ENCODE measurements at places on chromosomes 4 and X.

GRCh38 chr4:82496349-82496748 lies 65.4 kb downstream of the TMEM150C start:
- DNase-seq: no peak

DNA sequence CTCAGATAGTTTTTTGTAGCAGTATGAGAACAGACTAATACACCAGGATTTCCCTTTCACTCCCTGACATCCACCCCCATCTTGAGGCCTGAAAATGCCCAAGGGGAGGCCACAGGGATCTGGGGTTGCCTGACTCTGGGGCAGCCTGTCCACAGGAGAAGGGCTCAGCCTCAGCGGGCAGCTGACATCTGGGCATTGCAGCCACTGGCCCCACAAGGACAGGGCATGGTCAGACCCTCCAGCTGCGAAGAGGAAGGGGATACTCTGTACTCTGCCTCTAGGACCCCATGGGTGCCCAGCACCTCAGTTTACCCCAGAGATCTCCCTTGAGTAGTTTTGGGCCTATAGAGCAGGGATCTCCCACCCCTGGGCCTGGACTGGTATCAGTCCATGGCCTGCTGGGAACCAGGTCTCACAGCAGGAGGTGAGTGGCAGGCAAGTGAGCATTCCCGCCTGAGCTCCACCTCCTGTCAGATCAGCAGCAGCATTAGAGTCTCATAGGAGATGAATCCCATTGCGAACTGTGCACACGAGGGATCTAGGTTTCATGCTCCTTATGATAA lies 138.9 kb downstream of the HMX1 start:
- no peak for DNase-seq

DNA sequence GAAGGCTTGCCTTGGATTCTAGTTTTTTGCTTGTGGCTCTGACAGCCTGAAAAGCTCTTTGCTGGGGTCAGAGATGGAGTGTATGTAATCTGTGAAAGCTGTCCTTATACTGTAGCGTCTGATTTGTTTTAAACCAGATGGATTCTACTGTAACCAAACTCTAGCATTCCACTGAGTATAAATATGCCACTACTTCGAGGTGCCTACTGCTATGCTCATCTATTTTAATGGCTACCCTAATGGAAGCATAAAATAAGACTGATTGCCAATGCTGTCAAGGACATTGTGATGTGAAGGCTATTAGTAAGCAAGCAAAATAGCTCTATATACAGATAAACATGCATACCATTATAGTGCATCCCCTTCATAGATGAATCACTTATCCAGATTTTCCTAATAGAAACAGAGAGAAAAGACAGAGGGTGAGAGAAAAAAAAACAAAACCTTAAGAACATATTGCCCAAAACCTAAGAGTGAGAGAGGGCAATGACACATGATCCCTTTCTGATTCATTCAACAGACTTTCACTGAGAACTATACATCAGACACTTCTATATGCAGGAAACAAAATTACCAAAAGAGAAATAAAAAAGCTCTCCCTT lies 1025.8 kb upstream of the LCORL start:
- no peak for DNase-seq

DNA sequence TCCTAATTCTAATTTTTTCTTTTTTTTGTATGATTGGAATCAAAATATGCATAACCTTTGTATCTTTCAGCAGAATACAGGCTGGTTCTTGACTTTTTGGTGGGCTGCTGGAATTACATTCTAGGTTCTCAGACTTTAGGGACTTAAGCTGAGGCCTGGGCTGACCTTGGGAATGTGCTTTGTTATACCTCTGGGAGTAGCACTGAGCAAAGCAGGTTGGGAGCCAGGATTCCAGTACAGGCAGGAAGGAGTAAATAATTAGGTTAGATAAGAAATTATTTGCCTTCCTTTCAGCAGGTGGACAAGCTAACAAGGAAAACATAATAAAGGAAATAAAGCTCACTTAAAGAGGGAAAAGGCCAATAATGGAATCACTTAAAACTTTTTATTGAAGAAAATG lies 49.9 kb upstream of the SLC4A4 start:
- no peak for DNase-seq

- DNase-seq: no peak
Measured at GRCh38 chr4:1543976-1544375, 137.7 kb upstream of the NKX1-1 start.

DNA sequence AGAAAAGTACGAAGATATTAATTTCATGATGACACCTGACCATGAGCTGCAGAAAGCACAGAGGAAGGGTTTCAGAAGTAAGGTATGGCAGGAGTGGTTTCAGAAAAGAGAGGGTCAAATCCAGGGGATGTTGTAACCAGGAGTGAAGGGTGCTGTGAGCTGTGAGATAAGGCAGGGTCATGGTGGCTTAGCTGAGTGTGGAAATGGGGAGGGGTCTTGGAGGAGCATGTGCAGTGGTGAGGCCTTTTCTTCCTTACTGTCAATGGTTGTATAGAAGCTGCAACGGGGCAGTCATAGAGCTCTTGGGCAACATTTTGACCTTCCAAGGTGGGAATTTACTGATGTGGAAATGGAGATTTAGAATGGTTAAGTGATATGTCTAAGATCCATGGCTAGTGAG lies 2.5 kb downstream of the ANAPC4 start:
- DNase-seq: no peak
